Gastroesophageal sphincter (tissue), 4 donors: ENCODE measurements at places on chromosomes 2 and 18. TPM values are rescaled to one million over a fixed set of nuclear protein-coding genes. Genes with fewer than 3 reads are reported as not detected.
A peak's percentile ranks its signal among the peaks of the same experiment; 100 is the strongest.

DNA sequence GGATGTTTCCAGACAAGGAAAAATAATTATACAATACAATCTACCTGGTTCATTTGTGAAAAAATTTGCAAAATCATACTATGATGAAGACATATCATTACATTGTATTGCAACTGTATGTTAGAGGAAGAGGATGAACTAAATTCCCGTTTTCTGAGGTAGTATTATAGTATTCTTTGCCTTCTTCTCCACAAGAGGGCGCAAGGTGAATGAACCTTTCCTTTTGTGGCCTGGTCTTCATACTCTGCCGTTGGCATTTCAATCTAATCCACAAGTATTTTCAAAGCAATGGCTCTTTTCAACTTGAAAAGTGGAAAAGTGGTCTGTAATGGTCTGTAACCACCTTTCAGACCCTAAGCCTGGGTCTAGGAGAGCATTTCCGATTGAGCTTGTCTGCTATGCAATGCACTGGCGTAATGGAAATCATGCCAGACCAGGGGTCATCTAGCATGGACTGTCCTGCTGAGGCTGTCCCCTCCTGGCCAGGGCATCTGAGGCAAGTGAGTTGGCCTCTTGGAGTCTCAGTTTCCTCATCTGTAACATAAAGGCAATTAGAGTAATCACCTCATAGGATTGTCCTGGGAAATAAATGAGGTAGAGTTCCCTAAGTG, 30.8 kb upstream of the ZNF396 start:
- ATAC-seq = peak; percentile 68

DNA sequence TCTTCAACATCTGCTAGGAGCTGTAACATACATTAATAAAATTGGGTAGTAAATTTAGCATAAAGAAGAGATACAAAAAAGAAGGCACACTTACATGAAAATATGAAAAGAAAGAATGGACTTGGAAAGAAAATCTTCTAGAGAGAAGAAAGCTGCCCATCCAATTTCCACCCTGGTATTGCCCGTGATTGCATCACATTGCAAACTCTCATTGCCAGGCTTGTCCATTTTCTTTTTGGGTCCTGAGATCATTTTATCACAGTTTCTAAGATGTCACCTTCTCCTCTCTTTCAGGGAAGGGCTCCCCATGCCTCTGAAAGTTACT, 321.5 kb downstream of the RND3 start:
- no peak for ATAC-seq

Gene GAREM2
- total RNA-seq = 3.3 TPM

Gene GPR35
- 2.3 TPM for total RNA-seq

DNA sequence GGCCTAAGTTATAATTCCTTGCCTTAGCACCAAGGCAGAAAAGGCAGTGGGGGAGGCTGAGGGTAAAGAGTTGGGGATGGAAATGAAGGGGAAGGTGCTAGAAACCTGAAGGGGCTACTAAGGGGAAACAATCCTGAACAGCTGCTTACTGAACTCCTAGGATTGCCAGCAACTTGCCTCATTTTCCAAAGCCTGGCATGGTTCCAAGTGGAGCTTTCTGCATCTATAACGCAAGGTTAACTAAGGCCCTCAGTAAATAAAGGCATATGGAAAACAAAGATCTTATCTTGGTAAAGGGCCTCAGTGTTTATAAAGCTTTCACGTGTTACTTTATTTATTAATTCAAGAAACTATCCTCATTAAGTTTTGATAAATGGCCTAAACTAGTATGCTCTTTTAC, 10.9 kb downstream of the MEP1B start:
- ATAC-seq = no peak

Gene TXNDC2
- total RNA-seq = not detected
